CD4-positive, alpha-beta memory T cell (primary cell): ENCODE measurements at places on chromosomes 11 and 22.
A peak's percentile ranks its signal among the peaks of the same experiment; 100 is the strongest.

DNA sequence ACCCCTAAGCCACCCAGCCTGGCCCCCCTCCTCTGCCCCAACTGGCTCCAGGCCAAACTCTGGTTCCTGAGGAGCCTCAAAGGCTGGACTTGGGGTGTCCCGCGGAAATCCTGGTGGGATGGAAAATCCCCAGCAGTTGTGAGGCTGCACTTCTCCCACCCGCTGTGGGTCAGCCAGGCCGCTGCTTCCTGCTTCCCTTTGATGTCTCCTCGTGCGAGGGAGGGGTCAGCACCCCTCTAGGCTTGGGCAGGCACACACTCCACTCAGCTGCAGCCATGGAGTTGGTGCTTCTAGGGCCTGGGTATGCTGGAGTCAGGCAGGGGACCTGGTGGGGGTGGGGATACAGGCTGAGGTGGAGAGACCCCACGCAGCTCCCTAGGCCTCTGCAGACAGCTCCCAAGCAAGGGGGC, 12.0 kb downstream of the KCNQ1OT1 start:
- DNase-seq, result no peak

DNA sequence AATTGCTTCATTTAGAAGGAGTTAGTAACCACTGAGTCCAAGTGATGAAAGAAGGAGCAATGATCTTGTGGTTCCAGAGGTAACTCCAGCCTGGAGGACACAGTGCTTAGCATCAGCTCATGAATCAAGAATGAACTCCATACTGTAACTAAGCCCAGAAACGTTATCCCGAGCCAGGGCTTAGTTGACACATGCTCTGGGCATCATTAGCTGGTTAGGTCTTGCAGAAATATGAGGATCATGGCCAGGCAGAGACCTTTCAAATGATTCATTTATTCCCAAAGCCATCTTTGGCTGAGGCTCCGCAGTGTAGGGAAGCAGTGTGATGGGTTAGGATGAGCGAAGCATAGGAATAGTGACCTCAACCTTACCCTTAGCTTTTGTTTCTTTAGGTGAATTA, 277.4 kb downstream of the FAM76B start:
- DNase-seq, result no peak

DNA sequence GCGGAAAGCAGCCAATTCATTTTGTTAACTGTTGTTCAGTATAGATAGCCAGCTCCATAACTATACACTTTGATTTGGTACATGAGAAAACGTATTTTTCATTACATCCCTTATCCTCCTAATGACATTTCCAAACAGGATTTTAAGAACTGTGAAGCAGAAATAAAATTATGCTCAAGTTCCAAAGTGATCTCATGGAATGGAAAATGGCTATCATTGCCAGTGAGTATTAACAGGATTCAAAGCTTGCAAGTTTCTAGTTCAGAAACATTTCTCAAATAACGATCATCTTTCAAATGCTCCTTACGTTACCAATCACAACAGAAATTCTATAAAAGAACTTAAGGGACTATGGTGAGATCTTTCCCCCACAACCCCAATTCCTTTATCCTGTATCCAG, 53.7 kb downstream of the CADM1 start:
- no peak for DNase-seq

- no peak for DNase-seq
Measured at GRCh38 chr22:49023879-49024774, 803.5 kb downstream of the BRD1 start.

DNA sequence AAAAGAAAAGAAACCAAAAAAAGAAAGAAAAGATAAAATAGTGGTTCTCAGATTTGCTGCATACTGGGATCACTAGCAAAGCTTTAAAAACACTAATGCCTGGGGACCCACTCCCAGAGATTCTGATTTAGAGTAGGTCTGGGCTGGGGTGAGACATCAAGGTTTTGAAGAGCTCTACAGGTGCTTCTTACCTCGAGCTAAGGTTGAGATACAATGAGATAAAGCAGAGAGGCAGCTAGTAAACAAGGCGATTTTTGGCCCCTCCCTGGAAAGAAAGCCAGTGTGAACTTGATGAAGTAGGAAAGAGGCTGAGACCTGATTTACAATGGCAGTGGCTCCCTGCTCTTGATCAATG, 327.6 kb upstream of the CCDC90B start:
- no peak for DNase-seq

GRCh38 chr22:27179161-27179560, 521.8 kb downstream of the MIAT start:
- DNase-seq, result no peak

- no peak for DNase-seq
Measured at GRCh38 chr22:36256478-36256877, 3.5 kb downstream of the APOL1 start.

GRCh38 chr22:39289975-39290720, 29.3 kb downstream of the RPL3 start:
- DNase-seq, result no peak

DNA sequence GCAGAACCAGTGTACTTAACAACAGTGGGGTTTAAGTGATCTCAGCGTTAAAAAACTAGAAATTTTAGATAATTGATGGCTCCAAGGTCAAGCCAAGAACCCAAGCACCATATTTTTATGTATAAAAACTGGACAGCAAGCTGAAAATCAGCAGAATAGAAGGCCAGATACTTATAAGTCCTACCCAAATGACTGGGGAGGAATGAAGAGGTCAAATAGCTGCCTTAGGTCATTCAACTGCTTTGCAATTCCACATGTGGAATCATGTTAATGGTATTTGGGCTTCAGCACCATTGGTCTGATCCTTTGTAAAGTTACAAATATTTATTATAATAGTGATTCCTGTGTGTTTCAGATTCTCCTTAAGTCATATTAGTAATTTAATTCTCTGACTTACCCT, 108.4 kb downstream of the FAT3 start:
- DNase-seq, result no peak

- peak; percentile 45 for DNase-seq
Measured at GRCh38 chr11:46247659-46248058, 29.8 kb upstream of the CREB3L1 start.

- DNase-seq, result no peak
Measured at GRCh38 chr22:34971456-34971855, 94.5 kb upstream of the ISX start.

DNA sequence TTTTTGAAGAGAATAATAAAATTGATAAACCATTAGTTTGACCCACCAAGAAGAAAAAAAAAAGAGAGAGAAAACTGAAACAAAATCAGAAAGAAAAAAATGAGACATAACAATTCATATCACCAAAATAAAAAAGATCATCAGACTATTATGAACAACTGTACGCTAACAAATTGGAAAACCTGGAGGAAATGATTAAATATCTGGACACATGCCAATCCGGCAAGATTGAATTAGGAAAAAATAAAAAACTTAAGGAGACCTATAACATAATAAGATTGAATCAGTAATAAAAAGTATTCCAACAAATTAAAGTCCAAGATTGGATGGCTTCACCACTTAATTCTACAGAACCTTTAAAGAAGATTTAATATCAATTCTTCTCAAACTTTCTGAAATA, 136.7 kb downstream of the CASP12 start:
- no peak for DNase-seq

- no peak for DNase-seq
Measured at GRCh38 chr11:117298195-117298594, 7.0 kb downstream of the BACE1-AS start.

DNA sequence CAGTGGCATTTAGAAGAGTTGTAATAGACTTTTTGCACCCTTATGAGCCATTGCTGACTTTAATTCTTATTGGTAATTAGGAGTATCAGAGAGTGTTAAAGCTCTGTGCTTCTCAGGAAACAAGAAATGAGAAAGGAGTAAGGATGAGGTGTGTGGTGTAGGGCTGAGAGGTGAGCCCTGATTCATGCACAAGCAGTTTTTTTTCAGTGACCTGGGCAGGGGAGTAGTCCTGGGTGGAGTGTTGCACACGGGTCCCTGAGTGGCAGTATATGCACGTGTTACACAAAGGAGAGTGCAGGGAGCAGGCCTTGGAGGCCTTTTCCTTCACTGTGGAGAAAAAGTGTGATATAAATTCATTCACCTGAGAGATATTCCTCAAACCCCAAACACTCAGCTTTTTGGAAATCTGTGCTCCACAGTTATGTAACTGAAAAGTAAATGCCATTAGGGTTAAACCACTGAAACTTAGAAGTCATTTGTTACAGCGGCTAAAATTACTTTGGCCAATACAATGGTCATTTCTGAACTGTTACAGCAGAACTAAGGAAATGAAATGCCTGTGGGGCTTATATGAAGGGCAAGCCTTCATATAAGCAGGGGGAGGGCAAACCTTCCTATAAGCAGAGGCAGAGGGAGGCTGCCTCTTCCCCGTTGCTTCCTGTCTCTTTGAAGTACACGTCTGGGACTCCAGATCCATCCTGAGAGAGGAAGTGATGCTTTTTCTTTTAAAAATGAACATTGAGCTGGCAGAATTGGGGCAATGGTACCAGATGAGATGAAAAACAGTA, 62.6 kb upstream of the OLFML1 start:
- peak; percentile 5 for DNase-seq

GRCh38 chr22:21044931-21045584, 688 bp upstream of the LRRC74B start:
- DNase-seq, result no peak

GRCh38 chr22:42286205-42286604, 15.8 kb upstream of the TCF20 start:
- DNase-seq, result peak; percentile 49

DNA sequence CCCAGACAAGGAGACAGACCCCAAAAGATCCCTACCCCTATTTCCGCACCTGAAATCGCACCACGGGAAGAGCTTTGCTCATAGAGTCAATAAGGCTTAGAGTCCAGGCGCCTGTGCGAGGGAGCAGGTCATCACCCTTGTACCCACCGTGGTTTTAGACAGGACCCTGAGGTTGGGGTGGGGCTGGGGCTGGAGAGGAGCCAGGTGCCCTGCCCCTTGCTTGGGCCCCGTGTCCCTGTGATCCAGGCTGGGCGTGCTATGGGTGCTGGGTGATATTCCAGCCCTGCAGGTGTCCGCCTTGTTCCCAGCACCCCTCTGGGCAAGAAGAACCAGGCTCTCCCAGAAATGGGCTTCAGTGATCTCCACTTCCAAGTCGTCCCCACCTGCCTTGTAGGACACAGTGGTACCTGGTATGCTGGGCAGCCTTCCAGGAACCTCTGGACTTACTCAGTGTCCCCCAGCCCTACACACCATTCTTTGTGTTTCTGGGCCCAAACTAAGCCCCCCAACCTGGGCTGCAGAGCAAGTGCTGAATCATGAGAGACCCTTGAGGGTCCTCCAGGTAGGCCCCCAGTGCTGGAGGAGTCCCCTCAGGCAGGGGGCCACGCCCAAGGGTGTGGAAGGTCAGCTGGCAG, 4.5 kb downstream of the CD81 start:
- no peak for DNase-seq

GRCh38 chr11:119158467-119158866, 9.6 kb downstream of the ABCG4 start:
- DNase-seq, result no peak

- DNase-seq, result peak; percentile 35
Measured at GRCh38 chr11:2444821-2445745, at the start of gene KCNQ1. Gene KCNQ1, plus strand, starts transcription at chr11:2445008. Its CDS starts 91 bp downstream, at chr11:2445099.

GRCh38 chr11:85475660-85476517, 151.3 kb downstream of the DLG2 start:
- no peak for DNase-seq

GRCh38 chr11:122271137-122271536, 155.1 kb upstream of the BLID start:
- DNase-seq, result no peak

- no peak for DNase-seq
Measured at GRCh38 chr11:68269414-68270081, 2.2 kb downstream of the C11orf24 start.

DNA sequence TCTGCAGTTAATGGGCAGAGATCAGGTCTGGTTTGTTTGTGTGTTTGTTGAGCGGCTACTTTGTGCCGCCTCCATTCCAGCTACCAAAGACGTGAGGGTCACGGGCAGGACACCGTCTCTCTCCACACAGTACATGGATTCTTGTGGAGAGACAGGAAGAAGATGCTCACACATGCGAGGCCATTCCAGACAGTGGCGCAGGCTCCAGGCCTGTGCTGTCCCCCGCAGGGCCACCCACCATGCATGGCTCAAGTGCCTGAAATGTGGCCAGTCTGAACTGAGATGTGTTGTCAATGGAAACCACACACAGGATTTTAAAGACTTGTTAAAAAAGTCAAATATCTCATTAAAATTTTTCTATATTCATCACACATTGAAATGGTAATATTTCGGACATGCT, 848.3 kb downstream of the TBC1D22A start:
- no peak for DNase-seq

DNA sequence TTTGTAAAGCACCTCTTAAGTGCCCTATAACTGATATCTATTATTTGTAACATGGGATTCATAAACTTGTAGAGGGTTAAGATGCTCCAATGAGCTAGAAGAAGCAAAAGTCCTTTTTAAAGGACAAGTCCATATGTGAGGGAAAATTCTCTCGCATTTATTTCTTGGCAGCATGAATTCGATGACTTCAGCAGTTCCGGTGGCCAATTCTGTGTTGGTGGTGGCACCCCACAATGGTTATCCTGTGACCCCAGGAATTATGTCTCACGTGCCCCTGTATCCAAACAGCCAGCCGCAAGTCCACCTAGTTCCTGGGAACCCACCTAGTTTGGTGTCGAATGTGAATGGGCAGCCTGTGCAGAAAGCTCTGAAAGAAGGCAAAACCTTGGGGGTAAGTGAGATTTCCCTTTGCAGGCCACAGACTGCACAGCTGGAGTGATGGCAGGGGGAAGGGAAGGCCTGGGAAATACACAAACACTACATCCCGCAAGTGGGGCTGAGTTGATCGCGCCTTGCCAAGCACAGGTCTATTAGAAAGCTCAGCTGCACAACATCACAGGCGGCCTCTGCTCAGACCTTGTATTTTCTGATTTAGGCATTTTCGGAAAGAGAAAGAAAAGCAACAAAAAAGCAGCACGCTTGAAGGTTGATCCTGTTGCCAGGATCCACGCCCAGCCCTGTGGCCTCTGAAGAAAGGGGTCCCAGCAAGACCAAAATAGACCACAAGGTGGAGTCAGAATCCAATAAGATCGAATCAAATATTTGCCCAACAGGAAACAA, 1.5 kb downstream of the MS4A8 start:
- no peak for DNase-seq

DNA sequence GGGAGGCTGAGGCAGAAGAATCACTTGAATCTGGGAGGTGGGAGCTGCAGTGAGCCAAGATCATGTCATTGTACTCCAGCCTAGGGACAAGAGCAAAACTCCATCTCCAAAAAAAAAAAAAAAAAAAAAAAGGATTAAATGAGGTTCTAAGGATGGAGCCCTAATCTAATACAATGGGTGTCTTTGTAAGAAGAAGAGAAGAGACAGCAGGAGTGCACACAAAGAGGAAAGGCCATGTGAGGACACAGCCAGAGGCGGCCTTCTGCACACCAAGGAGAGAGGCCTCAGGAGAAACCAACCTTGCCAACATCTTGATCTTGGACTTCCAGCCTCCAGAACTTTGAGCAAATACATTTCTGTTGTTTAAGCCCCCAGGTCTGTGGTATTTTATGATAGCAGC, 66.6 kb upstream of the CECR2 start:
- no peak for DNase-seq

DNA sequence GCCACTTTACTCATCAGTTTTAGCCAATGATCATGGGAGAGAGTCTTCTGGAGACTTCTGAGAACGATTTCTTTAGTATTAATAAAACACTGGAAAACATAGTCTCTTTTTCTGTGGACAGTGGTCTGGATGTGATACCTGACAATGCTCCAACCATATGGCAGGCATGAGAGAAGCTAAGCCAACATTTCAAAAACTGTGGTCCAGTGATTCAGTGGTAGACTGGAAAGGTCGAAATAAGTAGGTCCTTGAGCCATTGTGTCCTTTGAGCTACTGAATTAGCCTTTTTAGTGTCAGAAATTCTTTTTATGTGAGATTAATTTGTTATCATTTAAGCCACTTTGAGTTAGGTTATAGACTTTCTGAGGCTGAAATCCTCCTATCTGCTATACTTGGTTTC, 197.7 kb upstream of the CTSC start:
- no peak for DNase-seq
